NCI-H446 treated with DMSO at 0.1 percent for 48 hours (cell line): ENCODE measurements at places on chromosomes 5 and 9.

DNA sequence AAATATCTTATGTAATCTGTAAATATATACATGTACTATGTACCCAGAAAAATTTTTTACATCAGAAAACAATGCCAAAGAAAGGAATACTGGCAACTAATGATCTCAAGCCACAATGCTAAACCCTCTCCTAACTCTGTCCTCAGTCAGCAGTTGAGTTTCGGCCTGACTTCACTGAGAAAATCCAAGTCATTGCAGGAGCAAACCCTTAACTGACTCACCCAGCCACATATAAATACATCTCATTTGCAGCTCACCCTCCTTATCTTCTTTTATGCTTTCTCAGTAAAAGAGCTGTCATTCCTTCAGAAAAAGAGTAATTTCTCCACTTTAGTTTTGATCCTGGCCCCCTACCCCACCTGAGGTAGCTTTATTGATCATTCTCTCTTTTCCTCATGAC is 46.1 kb upstream of the TMED7 start:
- no peak for DNase-seq

DNA sequence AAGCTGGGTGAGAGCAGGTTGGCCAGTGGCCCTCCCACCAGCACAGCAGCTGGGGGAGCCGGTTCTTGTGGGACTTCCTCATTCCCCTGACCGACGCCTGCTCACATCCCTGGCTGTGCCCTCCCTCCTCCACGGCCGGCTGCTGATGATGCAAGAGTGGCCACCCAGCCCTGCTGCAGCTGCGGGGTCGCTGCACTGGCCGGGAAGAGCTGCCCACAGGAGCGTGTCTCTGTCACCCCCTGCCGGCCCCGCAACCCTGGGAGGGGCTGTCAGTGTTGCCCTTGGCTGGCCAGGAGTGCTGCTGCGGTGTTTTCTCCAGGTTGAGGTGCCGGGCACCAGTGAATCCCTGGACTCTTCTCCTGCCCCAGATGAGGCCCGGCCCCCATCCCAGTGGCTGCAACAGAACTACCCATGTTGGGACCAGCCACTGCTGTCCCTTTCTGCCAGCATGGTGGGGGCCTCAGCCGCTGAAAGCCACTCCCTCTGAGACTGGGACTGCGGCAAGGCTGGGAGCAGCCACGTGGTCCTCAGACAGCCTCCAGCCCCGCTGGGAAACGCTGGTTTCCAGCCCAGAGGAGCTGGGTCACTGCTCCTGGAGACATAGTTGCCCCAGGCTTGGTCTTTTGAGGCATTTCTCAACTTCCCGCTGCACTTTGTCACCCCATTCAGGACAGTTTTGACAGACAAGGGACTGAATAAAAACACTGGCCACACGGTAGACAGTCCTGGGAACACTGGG is 739 bp downstream of the CARD9 start:
- DNase-seq = no peak

DNA sequence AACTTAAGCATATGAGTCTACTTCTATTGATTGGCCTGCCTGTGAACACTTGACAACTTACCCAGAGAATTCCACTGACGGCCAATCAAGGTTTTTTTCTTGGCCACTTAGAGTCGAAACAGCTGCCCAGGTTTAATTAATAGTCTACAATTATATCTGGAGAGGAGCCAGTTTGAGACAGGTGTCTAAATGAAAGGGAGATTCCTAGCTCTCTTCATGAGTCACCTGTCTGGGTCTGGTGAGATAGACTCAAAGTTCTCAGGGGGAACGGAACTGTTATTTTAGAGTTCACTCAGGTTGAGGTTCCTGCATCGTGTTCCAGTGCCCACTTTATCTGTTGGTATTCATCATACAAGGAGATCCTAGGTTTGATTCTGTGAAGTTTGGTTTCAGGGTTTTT is 111.0 kb downstream of the CD180 start:
- DNase-seq = no peak

GRCh38 chr5:130278136-130278535 is 373.9 kb downstream of the CHSY3 start:
- DNase-seq = no peak

DNA sequence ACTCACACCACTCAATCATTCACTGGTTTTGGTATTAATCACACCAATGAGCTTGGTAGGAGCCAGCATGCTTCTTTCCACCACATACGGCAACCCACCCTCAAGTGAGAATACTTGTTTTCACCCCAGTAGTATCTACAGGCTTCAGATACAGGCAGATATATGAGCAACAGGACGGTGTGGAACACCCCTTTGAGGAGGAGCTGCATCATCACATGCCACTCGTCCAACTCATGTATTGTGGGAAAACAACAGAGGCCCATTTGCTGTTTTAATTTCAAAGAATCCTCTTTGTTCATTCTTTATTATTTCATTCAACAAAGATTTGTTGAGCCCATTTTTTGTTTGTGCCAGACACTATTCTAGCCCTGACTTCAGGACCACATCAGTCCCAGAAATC is 46.0 kb downstream of the RORB start:
- no peak for DNase-seq

GRCh38 chr5:124742983-124743601 is 3.3 kb downstream of the ZNF608 start:
- no peak for DNase-seq

DNA sequence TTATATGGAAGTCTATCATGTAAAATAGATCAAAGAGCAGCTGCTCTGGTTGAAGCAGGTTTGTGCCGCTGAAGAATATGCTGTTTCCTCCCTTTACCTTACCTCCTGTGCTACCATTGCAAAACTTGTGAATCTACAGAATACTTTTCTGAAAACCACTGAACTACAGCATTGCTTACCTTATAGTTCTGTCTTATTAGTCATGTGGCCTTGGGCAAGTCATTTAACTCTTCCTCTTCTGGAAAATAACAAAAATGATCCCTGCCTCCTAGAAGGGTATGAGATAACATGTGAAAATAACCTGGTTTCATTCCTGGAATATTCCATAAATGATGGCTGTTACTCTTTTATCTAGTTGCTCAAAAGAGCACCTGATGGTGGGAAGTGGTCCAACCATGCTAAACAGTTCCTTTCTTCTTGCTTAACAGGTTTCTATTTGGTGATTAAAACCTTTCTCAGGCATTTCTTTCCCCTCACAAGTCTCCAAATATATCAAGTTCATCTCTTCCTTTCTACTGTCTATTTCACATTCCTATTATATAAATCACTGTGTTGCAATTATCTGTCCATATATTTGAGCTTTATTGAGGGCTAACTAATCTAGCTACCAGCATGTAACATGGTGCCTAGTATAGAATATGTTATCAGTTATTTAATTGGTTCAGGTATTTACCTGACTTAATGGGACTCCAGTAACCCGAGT is 15.0 kb downstream of the TRIM32 start:
- DNase-seq = no peak

DNA sequence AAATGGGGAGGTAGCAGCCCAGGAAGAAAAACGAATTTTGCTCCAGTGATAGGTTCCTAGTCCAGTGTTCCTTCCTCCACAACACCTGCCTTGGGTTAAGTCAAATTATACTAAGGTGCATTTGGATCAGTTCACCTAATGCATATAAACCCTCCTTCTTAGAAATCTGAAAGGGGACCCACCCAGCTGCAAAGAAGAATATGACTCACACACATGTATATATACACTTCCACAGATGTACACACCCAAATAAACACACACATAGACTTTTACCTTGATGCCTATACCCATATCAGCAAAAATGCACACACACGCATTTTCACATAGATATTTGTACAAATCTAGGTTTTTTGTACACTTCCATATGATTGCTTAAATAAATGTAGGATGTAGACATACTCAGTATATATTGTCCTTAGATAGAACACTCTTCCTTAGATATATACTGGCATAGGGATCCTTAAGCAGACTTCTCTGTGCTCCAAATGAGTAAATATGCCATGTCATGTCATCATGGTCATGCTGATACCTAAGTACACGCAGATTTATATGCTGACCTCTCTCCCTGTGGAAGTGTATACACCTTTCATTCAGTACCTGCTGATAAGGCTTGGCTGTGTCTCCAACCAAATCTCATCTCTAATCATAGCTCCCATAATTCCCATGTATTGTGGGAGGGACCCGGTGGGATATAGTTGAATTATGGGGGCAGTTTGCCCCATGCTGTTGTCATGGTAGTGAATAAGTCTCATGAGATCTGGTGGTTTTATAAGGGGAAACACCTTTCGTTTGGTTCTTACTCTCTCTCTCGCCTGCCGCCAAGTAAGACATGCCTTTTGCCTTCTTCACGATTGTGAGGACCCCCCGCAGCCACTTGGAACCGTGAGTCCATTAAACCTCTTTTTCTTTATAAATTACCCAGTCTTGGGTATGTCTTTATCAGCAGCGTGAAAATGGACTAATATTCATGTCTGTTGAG is 10.2 kb downstream of the ADRB2 start:
- no peak for DNase-seq

DNA sequence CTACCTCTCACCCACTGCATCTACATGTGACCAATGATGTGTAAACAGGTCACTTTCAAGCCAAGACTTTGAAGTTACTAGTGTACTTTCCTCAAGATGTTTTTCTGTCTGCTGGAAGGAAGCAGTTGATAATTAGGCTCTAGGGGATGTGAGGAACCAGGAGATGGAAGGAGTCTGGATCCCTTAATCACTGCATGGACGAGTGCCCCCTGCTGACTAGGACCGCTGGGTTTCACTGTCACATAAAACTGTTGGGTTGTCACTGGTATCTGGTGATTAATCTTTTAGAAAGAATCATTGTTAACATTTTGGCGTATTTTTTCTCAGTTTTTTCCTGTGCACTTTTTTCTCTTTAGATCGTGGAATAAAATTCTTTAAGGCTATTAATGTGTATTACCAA is 79.5 kb downstream of the SREK1 start:
- no peak for DNase-seq

DNA sequence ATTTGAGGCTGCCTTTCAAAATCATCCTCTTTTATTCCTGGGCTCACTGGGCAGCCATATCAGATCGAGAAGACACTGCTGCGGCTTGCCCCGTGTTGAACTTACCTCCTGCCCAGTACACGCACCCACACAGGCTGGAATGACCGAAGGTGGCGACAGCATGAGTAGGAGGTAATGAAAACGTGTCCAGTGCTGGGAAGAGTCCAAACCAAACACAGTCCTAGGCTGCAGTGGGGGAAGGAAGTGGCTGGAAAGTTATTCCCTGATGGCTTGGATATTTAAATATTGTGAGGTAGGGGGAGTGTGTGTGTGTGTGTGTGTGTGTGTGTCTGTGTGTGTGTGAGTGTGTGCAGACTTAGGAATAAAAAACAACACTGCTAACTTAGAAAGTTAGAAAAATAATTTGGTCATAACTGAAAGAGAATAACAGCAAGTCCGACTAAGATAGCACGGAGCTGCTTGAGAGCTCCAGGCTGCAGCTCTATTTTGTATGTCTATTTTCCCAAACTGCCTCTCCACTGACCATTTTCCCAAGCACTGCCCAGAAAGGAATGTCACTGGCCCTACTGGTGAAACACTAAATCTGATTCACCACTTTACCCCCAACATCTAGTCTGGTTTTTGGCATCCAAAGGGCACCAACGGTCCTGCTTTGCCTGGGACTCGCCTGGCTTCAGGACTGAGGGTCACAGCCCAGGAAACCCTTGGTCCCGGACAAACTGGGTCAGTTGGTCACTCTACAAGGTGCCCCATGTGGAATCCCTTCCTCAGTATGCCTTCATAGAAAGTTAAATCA is 41.2 kb downstream of the ANKH start:
- DNase-seq = no peak

DNA sequence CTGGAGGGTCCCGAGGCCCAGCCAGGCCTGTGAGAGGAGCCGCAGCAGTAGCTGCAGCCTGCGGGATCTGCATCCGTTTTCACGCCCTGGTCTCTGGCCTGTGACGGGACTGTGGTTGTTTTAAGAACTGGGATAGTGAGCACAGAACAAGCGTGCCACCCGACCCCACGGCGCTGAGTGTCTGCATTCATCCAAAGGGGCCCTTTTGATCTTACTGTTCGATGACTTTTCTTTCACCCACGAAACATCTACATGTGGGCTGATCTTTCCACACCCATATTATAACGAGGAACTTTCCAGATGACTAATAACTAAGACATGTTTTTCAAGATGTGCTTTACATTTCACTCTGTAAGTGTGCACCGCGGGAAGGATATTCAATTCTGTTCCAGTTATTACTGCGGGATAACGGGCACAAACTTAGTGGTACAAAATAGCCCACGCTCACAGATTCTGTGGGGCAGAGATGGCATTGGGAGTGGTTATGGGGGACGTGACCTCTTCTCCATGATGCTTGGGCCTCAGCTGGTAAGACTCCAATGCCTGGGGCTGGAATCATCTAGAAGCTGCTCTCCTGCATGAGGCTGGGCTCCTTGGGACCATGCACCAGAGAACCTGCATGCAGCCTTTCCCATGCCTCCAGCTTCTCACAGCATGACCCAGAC is 165.0 kb downstream of the SYK start:
- DNase-seq = no peak

- no peak for DNase-seq
These were observed 443.1 kb upstream of the DAB2 start for GRCh38 chr5:39867923-39868322.

DNA sequence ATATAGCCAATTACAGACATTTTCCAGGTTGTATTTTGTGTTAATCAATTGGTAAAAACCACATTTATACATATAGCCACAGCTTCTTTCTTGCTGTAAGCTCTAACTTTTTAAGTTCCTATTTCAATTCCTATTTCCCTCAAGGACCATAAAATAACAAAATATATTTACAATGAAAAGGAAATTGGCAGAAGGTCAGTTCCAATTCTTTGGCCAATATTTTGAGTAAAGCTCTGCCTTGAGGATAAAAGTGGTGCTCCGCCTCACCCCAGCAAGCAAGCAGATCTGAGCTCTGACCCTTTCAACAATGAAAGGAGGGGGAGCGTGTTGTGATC is 203.4 kb upstream of the RASEF start:
- no peak for DNase-seq

DNA sequence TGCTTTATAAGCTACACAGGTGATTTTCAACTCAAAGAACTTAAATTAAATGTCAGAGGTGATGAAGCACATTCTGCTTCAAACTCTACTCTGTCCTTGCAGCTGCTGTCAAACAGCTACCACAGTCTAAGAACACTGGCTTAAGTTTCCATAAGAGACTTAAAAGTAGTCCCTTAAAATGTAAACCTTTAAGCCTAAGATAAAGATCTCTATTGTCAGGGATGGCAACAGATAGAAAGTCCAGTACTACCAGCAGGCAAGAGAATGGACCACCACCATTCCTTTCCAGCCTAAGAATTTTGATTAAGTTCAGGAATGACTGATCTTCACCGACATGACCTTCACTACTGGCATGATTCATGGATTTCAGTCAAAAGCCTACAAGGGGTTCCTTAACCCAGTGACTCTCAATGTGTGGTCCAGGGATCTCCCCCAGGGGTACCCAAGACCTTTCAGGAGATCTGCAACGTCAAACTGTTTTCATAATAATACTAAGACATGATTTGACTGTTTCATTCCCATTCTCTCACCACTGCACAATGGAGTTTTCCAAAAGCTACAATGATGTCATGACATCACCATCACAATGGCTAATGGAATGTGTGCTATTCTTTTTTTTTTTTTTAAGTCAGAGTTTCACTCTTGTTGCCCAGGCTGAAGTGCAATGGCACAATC is 41.1 kb upstream of the PLPP6 start:
- DNase-seq = no peak
